ENCODE measurements at places on chromosomes 7 and 10.

DNA sequence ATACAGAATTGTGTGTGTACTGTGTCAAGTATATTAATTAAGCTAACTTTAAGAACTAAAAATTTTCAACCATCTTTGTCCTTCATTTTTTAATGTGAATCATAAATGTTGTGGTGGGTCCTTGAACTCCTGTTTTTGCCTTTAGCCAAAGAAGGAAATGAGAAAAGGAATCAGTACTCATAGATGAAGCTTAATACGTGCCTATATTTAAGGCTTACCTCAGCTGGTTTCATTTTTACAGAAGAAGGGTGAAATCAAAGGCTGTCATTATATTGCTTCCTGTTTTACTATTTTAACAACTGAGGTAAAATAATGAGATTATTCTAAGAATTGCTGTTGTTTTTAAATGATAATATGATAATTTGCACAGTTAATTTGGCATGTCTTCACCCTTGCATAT lies 6.3 kb upstream of the SNX13 start:
- no peak for DNase-seq

DNA sequence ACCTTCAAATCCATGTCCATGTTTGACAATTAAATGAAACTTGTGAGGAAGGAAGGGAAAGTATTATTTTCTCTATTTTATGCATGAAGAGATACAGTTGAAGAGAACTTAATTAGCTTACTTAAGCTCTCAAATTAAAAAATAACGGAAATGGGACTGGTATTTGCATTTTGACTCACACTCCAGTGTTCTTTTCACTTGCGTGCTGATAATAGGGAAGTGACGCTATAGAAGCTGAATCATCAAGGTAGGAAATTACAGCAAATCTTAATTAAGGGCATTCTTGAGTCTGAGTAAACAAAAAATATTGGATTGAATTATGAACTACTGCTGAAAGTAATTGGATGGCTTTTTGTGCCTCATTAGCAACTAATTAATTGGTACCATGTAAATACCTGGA lies 44.0 kb upstream of the NPVF start:
- no peak for DNase-seq

- no peak for DNase-seq
Observed at GRCh38 chr10:73467206-73467605, 28.6 kb downstream of the PPP3CB start.

DNA sequence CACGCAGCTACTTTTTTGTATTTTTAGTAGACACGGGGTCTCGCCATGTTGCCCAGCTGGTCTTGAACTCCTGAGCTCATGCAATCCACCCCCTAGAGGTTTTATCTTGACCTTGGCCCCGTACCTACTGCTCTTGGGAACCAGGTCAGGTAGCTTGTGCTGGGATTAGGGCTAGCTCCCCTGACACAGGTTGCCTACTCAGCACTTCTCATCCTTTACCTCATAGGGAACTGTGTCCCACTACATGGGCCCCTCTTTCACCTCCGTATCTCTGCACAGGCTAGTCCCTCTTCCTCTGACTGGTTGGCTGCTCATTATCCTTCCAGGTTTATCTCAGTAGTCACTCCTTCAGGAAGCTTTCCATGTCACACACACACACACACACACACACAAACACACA lies 58.0 kb upstream of the ITPRID1 start:
- no peak for DNase-seq

- DNase-seq, result no peak
Observed at GRCh38 chr7:22627136-22627535, 99.9 kb upstream of the IL6 start.

GRCh38 chr7:20113427-20114027 lies 103.7 kb downstream of the MACC1 start:
- DNase-seq, result no peak

DNA sequence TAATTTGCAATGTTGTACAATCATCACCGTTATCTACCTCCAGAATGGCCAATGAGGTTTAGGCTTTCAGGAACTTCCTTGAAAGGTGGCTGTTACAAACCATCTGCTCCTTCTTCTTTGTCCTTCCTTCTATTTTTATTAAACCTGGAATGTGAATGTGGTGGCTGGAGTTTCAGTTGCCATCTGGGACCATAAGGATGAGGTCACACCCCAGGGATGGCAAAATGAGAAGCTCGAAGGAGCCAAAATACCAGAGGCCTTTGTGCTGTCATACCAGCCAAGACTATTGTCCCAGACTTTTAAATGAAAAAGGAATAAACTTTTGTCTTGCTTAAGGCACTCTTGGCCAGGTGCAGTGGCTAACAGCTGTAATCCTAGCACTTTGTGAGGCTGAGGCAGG lies 30.9 kb upstream of the LMTK2 start:
- DNase-seq, result peak; percentile 67

GRCh38 chr10:48684463-48684791 lies 246 bp upstream of the WDFY4 start:
- no peak for DNase-seq

DNA sequence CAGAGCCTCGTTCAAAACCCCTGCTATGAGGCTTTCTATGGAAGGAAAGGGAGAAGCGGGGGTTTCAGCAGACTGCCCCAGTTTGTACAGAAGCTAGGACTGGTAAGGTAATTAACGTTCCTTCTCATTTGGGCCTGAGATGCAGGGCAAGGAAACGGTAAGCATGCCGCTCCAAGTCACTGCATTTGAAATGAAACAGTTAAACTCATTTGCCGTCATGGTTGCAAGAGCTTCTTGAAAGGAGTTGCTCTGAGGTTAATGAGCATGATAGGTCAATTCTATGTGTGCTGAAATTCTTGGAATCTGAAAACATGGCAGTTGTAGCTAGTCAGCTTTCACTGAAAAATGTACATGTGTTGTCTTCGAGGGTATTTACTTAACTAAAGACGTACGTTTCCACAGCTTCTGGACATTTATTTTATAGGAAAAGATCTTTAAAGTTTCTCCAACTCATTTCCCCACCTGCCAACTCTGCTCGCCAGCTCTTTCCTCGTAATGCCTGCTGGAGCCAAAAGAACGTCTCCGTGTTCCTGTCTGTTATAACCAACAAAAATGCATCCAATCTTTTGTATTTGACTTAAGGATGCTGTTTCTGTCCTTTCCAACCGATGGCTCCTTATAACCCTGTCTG lies 73.3 kb downstream of the ADAM12 start:
- DNase-seq, result no peak

DNA sequence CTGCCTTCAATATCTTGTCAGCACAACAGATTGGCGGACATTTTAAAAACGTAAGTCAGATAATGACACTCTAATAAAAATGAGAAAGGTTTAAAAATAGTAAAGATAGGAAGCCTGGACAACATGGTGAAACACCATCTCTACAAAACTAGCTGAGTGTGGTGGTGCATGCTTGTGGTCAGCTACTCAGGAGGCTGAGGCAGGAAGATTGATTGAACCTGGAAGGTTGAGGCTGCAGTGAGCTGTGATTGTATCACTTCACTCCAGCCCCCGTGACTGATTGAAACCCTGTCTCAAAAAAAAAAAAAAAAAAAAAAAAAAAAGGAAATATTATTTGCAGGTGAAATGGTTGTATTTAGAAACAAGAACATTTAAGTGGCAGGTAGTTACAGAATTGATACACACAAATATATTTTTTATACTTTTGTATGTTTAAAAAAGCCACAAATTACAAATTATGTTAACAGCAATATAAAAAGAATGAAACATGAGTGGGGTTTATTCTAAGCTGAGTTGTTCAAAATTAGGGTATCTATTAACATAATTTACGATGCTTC lies 141.9 kb downstream of the ADK start:
- DNase-seq, result peak; percentile 22

- DNase-seq, result peak; percentile 77
Observed at GRCh38 chr7:29328811-29329210, 134.2 kb downstream of the CHN2 start.

GRCh38 chr7:69687739-69688433 lies 89.6 kb downstream of the AUTS2 start:
- no peak for DNase-seq

GRCh38 chr7:141864765-141865447 lies 23.6 kb upstream of the PRSS37 start:
- DNase-seq, result no peak

DNA sequence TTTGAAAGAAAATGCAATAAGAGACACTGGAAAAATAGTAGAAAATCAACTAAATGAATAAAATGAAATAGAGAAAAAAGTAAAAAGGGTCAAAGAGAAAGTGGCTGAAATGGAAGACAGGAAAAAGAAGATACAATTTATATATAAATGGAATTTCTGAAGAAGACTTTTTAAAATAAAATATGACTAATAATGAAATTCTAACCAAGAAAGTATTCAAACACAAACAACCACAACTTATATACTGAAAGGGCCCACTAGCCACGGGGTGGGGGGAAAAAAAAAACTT lies 232.1 kb downstream of the IMMP2L start:
- no peak for DNase-seq

DNA sequence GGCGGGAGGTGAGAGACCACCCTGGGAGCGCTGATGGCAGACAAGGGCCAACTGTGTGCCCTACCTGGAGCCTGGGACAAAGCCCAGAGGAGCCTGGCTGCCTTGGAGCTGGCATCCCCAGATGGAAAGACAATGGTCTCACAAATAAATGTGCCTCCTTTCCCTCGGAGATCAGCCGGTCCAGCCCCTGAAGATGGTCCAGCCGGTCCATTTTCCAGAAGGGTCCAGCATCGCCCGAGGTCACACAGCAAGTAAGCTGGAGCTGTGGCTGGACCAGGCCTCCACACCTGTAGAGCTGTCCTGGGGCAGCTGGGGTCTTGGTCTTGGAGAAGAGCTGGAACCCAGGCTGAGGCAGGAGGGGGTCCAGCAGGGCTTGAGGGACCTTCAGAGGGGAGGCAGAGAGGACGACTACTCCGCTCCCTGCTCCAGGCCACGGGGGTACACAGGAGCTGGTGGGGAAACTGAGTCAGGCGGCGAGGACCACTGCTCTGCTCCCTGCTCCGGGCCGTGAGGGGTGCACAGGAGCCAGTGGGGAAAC lies 3.6 kb downstream of the ELFN1 start:
- DNase-seq, result no peak

- DNase-seq, result no peak
Observed at GRCh38 chr10:79092292-79092896, 23.6 kb downstream of the ZMIZ1 start.

DNA sequence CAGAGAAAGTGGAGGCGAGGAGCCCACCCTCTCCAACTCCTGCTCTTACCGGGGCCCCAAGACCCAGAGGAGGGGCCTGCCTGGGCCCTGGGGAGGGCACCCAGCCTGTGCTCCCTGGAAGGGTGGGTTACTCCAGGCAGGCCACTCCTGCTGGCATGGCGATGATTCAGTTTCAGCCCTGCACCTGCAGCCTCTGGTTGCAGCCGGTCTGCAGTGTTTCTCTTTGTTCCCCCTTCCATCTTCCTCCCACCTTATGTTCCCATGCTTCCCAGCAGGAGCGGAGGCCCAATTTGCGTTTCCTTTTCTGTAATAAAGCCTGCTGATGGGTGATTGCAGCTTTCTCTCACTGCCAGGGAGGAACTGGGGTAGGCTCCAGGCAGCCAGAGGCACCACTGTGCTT lies 53.2 kb upstream of the FAM20C start:
- DNase-seq, result no peak

DNA sequence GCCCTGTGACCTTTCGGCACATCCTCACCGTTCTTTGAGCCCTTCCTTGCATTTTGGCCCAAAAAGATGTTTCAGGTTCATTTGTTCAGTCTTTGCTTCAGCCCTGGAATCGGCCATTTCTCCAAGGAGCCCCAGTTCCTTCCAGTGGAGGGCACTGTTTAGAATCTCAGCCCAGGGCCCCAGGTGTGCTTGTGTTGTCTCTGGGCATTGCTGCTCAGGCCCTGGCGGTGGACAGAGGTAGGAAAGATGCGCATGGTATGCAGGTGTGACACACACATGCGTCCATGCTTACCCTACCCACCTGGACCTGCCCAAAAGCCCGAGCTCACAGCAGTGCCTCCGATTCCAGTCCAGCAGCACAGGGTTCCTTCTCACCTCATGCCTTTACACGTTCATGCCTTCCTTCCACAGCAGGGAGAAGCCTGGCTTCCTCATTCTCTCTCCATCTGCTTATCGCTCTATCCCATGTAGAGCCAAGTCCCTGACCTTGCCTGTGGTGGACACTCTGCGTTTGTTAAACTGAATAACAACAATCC lies 70.6 kb downstream of the LHPP start:
- DNase-seq, result no peak

DNA sequence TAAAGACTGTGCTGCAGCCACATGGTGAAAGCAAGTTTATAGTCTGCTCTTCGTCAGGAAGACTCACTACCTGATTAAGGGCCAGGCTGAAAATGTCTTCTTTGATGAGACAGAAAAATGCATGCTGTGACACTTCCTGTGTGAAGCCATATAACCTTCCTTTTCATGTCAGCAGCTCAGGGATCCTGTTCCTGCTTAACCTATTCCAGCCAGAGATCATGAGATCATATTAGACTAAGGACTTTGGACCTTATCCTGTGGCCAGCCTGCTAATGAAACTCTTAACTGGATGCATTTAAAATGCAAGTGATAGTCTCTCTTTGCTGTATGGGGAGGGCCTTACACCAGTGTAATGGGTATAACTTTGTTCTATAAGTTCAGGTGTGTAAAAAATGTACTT lies 165.2 kb downstream of the PTEN start:
- DNase-seq, result no peak

DNA sequence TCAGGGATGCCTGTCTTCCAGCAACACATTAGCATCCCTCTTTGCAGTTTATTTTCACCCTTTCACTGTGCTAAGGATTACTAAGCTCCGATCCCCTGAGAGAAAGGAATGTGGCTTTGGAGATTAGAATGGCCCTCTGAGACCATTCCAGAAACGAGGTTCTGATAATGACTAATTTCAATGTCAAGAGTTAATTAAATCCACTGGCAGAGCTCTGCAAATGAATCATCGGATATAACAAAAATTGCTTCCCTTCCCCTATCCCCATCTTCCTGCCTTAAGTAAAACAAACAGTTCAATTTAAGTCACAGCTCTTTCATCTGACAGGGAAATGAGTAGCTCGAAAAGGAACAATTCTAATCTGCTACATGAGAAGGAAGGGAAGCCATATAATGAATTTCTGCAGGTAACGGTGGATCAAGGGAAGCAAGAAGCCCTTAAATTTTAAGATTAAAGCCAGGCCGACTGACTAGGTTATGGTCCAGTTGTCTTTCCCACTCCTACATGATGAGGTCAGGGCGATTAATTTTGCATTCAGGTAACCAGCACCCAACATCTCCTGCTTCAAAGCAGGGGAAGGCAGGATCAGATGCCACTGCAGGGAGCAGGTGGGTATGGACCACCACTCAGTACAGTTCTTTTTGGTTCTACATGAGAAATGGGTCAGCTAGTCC lies 50.5 kb downstream of the MALSU1 start:
- no peak for DNase-seq

Data from NCI-H2171 treated with DMSO at 0.1 percent for 48 hours (cell line).